ENCODE measurements at places on chromosomes 6 and 20.

DNA sequence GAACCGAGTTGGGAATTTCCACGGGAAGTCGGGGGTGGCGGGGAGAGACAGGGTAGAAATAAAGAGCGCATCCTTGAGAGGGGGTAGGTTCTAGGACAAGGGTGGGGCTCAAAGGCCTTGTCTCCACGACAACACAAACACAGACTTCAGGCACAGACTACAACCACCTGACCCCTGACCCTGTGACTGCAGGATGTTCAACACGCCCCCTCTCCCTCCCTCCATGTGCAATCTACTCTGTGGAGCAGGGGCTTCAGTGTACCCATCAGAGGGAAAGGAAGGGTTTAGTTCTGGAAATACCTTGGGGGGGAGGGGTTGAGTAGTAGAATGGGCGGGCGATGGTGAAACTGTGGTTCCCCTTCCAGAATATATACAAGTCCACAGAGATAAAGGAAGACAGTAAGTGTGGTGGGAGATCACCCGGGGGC, 651 bp upstream of the TAPBP start:
- DNase-seq: peak; percentile 47

DNA sequence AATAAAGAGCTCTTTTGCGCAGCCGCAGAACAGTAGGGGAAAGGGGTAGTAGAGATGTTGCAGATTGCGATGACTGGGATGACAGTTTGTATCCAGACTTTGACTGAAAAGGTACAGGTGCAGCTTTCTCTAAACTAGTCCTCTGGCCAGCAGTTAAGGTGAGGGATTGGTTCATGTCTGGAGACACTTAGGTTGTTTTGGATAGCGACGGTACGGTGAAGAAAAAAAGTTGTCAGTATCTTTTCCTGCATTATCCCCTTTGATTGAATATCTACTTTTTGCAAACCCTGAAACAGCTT, 537 bp downstream of the PRR3 start:
- DNase-seq: no peak

DNA sequence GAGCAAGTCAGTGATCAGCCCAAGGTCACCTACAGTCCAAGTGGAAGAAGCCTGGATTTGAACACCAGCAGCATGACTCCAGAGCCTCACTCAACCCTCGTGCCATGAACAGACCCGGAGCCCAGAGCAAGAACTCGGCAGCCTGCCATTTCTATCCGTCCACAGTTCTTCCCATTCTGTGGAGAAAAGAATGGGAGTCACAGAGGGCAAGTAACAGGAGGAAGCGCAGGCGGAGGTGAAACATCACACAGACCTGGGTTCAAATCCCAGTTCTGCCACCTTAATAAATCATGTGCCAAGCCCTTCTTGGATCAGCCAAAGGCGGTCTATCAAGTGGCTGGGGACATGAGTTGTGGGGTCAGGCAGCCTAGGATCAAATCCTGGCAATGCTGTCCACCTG, 4.3 kb downstream of the PREX1 start:
- DNase-seq: no peak

DNA sequence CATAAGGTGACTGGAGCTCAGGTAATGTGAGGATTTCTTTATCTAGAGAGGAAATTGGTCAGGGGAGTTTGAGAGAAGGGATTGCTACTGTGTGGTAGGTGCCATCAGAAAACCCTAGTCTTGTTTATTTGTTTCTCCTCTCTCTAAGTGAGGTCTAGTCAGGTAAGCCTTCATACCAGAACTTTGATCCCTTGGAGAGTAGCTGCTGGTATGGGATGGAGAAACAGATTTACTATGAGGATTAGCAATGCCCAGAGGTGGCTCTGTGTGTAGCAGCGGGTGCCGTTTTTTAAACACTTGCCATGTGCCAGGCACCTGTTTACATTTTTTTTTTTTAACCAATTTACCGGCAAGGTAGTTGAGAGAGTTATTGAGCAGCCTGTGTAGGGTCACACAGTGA, 19.5 kb downstream of the CMTR1 start:
- DNase-seq: no peak

GRCh38 chr20:16624106-16624505, 50.9 kb upstream of the KIF16B start:
- DNase-seq: no peak

DNA sequence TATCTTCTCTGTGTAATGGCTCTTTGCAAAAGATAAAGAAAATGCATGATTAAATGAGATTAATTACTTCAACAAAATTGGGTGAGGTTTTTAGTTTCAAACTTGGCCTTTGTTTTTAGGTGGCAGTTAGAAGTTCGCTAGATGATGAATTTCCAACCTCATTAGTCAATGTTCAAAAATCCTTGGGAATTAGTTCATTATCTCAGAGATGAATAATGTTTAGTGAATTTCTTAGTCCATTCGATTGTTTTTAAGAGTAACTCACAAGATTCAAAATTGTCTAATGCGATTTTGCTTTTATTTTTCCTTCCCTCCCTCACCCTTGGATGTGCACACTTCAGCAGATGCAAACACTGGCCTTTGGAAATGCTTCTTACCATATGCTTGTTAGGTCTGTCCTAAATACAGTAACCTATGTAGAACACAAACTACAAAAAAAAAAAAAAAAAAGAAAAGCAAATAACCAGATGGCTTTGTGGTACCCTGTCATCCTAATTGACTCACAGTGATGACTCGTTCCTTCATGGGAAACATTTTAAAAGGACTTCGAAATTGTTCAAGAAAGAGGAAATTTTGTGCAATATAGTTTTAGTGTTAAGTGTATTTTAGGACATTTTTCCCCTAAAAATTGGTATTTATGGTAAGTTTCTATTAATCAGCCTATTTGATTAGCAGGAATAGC, 66.7 kb downstream of the FAM229B start:
- no peak for DNase-seq

DNA sequence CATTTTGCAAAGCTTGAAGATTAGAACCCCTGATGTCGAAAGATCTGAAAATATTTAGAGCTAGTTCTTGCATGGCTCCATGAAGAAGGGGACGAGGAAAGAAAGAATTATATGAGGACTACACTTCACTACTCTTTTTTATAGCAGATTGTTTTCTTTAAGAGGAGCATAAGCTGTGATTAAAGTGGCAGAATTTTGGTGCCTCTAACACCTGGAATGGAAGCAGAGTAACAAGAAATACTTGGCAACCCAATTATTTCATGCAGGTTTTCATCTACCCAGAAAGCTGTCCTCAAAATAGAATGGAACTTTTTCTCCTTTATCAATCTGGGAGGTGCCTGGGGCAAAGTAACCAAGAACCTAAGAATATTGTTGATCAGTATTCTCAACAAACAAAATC, 4.0 kb downstream of the METTL24 start:
- no peak for DNase-seq

- no peak for DNase-seq
Measured at GRCh38 chr6:36772397-36772796, 66.8 kb downstream of the CPNE5 start.

GRCh38 chr6:79544939-79545450, 7.8 kb upstream of the LCA5 start:
- no peak for DNase-seq

DNA sequence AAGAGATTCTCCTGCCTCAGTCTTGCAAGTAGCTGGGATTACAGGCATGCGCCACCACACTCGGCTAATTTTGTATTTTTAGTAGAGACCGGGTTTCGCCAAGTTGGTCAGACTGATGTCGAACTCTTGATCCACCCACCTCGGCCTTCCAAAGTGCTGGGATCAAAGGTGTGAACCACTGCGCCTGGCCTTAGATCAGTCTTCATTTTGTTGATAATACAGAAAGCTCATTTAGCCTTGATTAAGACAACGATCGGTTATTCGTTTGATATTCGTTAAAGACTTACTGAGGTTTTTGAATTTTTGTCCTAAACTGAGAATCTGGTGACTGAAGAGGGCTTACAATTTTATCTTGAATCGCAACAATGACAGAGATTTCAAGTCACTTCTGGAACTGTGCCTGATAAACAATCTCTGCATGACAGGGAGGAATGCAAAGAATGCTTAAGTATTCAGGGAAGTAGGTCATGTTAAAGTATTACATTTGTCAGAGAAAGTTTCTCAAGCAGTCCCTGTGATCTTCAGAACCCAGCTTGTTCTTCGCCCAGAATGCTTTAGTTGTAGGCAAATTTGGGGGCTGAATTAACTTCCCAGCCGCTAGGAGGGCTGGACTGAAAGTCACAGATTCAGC, 14.8 kb downstream of the AKAP12 start:
- DNase-seq: no peak

GRCh38 chr6:20427856-20428255, 26.2 kb downstream of the E2F3 start:
- DNase-seq: no peak

Data from stimulated activated CD4-positive, alpha-beta T cell treated with anti-CD3 and anti-CD28 coated beads, Interleukin-15, amount 100 ng/mL, for 1 hour (primary cell).